ENCODE measurements at places on chromosomes 16 and 17. TPM values are rescaled to one million over a fixed set of nuclear protein-coding genes. Genes with fewer than 3 reads are reported as not detected.

DNA sequence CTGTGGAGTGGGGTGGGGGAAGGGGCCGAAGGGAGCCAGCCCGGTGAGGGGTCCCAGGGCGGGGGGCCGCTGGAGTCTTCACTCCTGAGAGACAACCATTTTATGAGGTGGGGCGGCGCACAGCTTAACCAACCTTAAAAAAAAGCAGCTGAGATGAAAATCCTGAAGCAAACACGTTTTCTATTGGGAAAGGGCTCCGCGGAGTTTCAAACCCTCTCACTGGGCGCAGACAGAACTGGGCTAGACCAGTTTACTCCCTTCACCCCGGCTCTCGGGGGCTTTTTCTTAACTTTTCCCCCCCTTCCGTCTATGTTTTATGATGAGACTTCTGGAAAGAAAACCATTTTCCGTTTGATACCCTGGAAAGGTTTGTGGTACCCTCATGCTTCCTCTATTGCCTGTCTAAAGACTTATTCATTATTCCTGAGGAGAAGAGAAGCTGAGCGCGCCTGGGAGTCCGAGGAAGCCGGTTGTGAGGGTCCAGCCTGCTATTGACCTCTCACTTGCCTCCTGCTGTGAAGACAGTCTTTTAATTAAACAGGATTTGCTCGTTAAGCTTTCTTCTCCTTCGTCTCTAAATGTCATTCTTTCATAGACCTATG, 482 bp upstream of the SSH2 start:
- no peak for DNase-seq

DNA sequence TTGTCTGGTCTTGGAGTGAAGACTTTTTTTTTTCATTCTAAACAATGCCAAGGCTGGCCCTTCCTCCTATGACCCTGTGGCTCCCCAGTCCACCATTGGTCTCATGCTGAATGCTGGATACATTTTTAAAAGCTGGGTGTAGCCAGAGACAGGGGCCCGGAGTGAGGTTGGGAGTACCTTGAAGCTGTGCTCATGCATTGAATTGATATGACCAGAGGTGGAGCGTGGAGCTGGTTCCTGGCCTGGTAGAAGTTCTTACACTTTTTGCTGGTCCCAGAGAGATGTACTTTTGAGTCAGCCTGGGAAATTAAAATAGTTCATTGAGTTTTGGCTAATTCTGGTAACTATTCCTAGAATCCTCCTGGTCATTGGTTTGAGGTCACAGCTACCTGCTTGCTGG, 83.6 kb downstream of the CMIP start:
- no peak for DNase-seq

The RAB11FIP4 gene
- 4.1 TPM for total RNA-seq

The SULT1A2 gene
- 1.6 TPM for total RNA-seq

The ABCC6 gene
- not detected for total RNA-seq

The KRTAP3-2 gene
- not detected for total RNA-seq

The AOC3 gene
- total RNA-seq: 0.62 TPM

The KRTAP3-1 gene
- not detected for total RNA-seq

All from A673 (cell line).